ENCODE measurements at places on chromosomes 11 and 22.

DNA sequence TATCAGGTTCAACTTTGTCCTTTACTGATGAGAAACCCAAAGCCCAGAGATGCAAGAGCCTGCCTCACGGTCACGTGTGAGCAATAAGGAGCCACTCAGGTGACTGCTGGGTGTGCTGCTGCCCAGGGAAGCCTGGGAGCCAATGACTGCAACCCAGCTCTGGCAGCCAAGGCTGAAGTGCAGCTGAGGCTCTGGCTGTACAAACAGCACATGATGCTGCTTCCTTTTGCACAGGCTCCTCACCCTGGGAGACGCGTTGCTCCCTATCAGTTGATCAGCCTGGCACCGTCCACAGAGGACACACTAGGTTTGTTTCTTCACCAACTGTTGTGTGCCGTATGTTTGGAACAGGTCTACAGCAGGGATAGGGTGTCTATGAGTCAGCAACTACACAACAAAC lies 168.7 kb downstream of the EFCAB6 start:
- no peak for DNase-seq

GRCh38 chr22:22480940-22481339 lies 27.6 kb downstream of the ZNF280B start:
- DNase-seq, result no peak

DNA sequence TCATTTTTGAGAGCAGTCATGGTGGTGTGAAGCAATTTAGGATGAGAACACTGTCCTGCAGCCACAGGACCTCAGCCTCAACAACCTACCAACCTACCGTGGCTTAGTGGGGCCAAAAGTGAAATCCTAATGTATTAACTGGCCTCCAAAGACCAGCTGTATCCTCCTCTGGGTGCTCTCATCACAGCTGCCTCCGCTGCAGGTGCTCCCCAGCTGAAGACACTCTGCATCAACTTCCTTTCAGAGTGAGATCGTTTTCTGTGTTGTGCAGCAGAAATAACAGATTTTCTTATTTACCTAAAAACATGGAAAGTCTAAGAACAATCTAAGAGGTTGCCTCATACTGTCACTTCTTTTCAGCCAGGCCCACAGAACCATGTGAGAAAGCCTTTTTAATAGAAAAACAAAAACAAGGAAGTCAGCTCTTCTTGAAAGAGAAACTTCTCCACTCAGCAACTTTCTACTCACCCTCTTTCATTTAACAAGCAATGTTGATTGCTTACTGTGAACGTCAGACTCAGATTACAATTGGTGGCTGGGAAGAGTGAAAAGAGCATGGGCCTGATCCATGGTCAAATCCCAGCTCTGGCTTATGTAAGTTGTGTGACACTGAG lies 136.1 kb downstream of the TENM4 start:
- DNase-seq, result no peak

DNA sequence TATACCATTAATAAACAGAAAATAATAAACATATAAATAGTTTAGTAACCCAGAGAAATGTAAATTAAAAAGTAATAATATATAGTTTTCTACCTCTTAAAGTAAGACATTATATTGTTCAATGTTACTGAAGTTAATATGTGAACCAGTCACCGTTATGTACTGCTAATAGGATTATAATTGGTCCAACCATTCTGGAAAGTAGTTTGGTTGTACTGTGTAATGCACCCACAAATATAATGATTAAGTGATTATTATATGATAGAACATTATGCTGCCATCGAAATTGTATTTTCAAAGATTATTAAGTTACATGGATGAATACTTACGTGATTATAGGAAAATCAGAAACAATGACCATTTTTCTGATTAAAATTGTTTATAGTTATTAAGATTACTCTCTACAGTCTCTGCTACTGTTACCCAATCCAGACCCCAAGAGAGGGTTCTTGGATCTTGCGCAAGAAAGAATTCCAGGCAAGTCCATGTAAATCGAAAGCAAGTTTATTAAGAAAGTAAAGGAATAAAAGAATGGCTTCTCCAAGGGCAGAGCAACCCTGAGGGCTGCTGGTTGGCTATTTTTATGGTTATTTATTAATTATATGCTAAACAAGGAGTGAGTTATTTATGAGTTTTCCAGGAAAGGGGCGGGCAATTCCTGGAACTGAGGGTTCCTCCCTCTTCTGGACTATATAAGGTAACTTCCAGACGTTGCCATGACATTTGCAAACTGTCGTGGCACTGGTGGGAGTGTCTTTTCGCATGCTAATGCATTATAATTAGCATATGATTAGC lies 50.1 kb downstream of the ACER3 start:
- DNase-seq, result no peak

DNA sequence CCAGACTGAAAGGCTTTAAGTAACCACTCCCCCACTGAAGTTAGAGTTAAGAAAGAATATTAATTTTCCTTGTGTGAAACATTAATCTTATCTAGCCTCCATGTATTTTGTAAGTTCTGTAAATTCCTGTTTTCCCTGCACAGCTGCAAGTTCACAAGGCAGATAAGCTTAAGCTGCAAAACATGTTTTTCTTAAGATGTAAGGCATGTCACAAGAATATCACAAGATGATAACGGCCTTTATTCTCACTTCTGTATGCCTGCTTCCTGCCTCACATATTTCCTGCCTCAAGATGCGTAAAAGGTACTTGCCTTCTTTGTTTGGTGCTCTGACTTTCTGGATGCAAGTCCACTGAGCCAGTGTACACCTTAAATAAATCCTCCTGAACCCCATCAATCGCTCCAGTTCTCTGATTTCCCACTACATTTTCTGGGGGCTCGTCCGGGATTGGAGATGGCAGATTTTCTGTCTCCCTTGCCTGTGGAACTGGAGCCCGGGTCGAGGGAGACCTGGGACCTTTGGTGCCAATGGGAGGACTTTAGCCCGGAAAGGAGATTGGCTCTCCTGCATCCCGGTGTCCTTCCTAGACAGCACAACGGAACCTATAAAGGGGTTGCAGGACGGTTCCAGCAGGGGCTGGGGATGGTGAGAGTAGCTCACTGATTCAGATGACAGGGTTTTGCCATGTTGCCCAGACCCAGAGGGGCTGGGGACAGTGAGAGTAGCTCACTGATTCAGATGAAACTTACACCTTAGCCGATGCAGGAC lies 30.2 kb downstream of the PPARA start:
- DNase-seq, result no peak

- DNase-seq, result peak; percentile 62
These were observed 525 bp downstream of the BIK start for GRCh38 chr22:43110927-43111623.

GRCh38 chr22:22111983-22112382 lies 129.4 kb upstream of the TOP3B start:
- no peak for DNase-seq

- no peak for DNase-seq
These were observed 8.5 kb upstream of the MYO7A start for GRCh38 chr11:77119531-77119936.

- no peak for DNase-seq
These were observed 47.5 kb upstream of the MRGPRX1 start for GRCh38 chr11:18986744-18987143.

GRCh38 chr22:23118647-23119493 lies 22.9 kb downstream of the RSPH14 start:
- DNase-seq, result no peak

DNA sequence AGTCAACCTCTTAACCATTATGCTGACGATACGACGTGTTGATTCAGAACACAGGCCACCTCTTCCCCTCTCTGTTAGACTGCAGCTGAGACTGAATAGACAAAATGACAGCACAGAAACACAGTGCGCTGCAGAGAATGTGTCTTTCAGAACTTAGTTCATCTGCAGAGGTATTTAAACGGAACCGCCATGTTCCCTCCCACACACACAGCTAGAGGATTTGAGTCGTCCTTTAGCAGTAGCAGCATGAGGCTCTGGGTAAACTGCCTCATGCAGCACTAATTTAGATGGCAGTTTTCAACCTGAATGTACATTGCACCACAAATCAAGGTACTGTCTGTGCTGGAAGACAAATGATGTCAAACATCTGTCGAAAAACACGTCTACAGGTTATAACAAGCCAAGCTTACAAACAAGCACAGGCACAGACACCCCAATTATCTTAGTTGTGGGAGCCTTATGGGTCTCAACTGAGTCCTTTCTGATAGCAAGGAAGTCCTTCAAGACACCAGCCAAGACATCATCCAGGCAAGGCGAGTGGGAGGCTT lies 76.6 kb upstream of the LRRC4C start:
- no peak for DNase-seq

DNA sequence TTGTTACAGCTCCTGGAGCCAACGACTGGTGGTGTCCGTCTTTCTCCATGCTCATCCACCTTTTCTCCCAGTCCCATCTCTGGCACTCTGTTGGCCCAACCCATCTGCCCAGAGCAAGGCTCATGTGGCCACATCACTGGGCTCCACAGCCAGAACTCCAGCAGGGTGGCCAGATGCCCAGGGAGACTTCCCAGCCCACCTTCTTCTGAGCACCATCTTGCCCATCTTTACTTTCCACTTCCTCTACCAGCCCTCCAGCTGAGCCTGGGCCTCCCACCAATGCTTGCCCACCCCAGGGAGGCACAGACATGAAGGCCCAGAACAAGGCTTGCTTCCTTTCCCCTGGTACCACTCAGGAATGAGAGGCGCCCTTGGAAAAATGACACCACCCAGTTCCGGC lies 116.8 kb downstream of the BUD13 start:
- DNase-seq, result no peak

DNA sequence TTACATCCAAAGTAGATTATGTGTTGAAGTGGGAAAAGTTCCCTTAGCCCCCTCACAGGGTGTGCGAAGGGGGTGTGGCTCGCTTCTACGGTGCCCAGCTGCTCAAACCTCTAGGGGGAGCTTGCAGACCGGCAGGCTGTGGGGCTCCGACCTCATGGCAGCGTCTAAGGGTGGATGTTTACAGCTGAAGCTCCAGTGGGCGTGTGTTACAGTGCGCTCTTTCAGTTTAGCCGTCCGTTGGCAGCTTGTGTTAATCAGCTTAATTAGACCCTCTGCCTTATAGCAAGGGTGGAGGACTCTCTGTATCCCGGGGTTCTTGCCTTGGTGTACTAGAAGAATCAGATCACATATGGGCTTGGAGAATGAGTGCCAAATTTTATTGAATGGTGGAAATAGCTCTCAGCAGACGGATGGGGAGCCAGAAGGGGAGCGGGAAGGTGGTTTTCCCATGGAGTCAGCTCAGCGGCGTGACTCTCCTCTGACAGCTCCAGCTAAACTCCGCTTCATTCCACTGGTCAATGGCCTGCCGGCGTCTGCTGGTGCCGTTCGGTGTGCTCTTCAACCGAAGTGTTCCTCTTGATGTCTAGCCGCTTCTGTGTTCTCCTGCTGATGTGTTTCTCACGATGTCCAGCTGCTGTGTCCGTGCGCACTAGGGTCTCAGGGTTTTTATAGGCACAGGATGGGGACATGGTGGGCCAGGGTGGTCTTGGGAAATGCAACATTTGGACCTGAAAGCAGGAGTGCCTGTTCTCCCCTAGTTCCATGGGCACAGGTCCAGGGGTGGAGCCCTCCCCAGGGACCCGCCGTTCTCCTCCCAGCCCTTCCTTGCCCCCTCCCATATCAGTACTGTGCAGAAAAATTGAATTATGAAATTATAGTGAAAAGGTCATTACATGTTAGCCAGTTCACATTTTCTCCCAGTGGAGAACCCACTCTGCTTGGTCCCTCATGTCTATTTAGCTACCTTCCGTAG lies 28.6 kb upstream of the OR10G7 start:
- DNase-seq, result peak; percentile 28

GRCh38 chr22:46726066-46726985 lies 11.7 kb downstream of the CERK start:
- DNase-seq, result no peak

All from activated CD8-positive, alpha-beta memory T cell treated with anti-CD3 and anti-CD28 coated beads, Interleukin-2, amount 50 U/mL, for 4 hours (primary cell).